Activated CD4-positive, alpha-beta T cell treated with anti-CD3 and anti-CD28 coated beads for 24 hours (primary cell): ENCODE measurements at places on chromosomes 16 and 17.

GRCh38 chr16:53369921-53370320 is 64.3 kb upstream of the RBL2 start:
- DNase-seq, result no peak

DNA sequence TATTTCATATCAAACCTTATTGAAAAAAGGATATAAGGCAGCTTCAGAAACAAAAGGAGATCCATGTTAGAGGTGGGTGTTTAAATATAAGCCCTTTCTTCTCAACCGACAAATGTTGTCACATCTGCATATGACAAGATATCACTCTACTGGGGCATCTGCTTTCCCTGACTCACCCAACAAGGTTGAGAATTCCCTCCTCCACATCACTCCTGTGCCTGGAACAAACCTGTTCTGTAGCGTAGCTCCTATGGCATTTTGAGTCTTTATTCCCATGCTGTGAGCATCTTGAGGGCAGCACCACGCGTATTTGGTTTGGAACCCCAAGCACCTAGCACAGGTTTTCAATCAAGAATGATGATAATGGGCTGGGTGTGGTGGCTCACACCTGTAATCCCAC is 59.4 kb upstream of the ZFHX3 start:
- no peak for DNase-seq

DNA sequence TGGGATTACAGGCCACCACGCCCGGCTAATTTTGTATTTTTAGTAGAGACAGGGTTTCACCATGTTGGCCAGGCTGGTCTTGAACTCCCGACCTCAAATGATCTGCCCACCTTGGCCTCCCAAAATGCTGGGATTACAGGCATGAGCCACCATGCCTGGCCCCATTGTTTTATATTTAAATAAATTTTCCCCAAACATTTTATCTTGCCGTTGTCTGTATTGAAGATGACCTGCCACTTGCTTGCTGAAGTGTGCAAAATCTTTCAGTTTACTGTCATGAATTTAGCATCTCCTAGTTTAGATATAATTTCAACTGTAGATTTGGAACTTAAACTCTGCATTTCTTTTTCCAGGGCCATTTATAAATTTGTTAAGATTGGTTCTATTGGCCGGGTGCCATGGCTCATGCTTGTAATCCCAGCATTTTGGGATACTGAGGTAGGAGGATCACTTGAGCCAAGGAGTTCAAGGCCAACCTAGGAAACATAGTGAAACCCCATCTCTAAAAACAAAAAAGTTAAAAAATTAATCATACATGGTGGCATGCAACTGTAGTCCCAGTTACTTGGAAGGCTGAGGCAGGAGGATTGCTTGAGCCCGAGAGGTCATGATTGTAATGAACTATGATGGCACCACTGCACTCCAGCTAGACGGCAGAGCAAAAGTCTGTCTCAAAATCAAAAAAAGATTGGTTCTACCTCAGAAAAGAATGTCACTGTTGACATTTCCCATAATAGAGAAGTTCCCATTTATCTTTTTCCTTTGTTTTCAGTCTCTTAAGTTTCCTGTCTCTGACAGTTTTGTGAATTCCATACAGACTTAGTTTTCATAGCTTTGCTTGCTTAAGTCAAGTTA is 84.4 kb downstream of the VMP1 start:
- no peak for DNase-seq

DNA sequence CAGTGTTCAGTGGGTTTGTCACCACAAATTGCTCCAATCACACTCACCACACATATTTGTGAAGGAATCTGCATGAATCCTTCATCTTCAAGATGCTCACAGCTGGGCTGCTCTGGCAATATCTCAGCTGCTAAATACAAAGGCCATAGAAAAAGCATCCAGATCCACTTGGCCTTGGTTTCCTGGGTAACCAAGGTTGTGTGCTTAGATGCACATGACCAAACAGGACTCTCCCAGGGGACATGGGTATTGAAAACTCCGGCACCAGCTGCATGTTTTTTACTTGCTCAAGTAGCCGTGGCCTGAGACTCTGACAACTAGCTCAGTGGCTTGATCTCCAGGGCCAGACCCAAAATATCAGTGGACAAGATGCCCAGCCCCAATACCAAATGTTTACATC is 131.3 kb downstream of the CBLN1 start:
- no peak for DNase-seq

GRCh38 chr16:71902656-71903365 is 7.5 kb downstream of the IST1 start:
- no peak for DNase-seq

GRCh38 chr17:77280304-77281121 is 139.7 kb downstream of the SEC14L1 start:
- DNase-seq, result no peak

DNA sequence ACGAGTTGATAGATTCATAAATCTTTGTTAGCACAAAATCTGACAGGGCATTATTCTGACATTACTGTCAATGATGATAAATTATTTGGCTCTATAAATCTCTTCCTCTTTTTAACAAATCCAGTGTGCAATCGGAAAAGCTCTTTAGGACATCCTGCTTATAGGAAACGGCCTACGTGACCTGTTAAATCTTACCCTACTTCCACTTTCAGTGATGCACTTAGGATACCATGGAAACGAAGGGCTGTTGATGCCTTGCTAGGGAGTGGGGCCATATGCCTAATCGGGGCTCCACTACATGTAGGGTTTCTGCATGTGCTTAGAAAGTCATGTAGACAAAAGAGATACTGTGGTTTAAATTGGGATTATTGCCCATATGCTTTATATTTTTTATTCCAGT is 27.2 kb downstream of the ZNF594 start:
- no peak for DNase-seq

DNA sequence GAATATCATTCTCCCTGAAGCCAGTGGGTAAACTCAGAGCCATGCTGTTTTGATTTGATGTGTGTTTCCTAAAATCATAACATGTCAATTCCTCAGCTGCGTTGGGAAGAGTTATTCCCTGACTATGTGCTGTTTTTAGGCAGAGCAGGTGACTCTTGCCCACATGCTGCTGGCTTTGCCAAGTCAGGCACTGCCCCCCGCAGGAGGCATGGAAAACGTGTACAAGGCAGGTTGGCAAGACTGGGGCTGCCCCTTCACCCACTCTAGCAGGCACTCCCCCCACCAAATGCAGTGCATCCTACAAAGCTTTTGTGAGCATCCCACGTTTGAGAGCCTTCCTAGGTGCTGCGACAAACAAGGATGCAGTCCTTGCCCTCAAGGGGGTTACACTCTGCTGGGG is 38.3 kb upstream of the NAT9 start:
- DNase-seq, result no peak

DNA sequence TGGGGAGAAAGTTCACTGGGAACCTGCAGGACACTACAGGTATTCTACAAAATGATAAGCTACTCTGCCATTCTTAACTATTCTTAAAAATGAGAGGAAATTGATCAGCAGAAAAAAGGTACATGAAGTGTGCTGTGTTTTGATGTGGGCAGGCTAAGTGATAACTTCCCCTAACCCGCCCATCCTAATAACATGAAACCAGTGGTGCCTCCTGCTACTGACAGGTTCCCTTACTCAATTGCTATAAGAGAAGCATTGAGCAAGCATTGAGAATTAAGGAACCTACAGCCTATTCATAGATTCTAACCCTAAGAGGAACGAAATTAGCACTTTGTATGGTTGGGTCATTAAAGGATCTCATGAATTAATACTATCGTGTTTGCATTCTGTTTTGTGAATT is 18.9 kb downstream of the XYLT1 start:
- no peak for DNase-seq

- no peak for DNase-seq
These were observed 1.0 kb downstream of the NOG start for GRCh38 chr17:56594320-56595107.

- no peak for DNase-seq
These were observed 101.1 kb downstream of the C16orf78 start for GRCh38 chr16:49474741-49475140.
